ENCODE measurements at places on chromosomes 7 and 10.

DNA sequence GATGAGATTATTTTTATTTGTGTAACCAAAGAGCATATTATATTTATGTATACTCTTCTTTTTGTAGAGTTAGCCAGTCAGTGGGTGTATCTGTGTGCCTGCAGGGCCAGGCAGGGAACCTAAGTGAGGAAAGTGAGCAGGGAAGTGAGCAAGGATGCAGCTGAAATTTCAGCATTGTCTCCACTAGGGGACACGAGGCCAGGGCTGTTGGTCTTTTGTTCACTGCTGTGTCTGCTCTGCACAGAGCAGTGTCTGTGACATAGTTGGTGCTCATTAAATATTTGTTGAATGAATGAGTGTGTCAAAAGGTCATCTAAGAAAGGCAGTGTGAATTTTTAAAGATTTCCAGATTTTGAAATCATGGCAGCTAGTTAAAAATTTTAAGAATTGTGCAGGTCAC is 51.8 kb downstream of the SUGCT start:
- no peak for DNase-seq

- no peak for DNase-seq
Measured at GRCh38 chr10:80289451-80290287, at the start of gene MAT1A. TSS of gene MAT1A (minus strand) at chr10:80289658. CDS start at chr10:80289423, 235 bp downstream.

DNA sequence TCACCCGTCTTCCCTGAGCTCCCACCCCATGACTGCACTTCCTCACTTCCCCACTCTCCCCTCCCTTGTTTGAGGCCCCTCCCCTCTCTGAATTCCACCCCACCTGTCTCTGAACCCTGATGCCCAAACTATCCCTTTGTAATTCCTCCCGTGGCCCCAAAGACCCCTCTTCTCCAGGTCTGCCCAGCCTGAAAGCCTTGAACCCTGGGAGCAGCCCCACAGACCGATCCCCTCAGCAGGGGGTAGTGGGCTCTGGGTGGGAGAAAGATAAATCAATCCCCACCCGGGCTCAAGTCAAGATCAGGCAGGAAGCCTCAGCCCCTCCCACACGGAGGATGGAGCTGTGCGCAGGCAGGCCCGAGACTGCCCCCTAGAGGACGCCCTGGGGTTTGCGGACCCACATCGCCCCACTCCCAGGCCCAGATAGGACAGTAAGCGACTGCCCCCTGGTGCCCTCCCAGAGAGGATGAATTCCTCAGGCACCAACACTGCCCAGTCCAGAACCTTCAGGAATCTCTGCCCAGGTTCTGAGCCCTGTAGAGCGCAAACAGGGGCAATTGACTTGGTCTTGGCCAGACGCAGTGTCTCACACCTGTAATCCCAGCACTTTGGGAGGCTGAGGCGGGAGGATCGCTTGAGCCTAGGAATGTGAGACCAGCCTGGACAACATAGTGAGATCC is 11.7 kb downstream of the HSPB1 start:
- DNase-seq, result peak; percentile 71

DNA sequence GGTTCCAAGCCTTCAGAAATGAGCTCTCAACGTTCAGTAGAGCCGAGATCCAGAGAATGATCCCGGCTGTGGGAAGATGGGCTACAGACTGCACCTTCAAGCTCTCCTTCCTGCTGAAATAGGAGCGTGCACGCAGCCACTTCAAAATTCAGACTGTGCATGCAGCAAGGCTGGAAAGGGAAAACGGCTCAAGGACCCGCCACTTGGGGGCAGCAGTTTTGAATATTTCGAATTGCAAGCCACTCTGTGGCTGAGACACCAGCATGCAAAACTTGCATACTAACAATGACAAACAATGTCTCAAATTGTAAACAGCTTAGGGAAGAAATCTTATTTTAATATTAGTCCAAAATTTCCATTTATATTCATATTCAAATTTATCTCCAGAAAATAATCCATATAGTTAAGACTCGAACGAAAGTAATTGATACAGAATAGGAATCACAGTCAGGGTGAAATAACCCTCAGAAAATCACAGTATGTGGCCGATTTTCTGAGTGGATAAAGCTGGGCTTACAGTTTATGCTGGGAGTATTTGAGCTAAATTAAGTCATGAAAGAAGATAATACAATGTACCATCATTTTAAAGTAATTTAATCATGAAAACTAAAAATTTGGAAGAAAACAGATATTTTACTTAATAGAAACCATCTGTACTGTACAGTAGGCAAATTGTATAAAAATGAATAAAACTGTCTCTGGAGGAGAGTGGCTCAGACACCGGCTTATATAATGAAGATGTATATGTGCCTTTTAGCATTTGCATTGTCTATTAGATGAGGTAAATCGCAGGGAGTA is 137.9 kb upstream of the MKI67 start:
- DNase-seq, result no peak

GRCh38 chr10:84668186-84668763 is 339.9 kb downstream of the CCSER2 start:
- no peak for DNase-seq

DNA sequence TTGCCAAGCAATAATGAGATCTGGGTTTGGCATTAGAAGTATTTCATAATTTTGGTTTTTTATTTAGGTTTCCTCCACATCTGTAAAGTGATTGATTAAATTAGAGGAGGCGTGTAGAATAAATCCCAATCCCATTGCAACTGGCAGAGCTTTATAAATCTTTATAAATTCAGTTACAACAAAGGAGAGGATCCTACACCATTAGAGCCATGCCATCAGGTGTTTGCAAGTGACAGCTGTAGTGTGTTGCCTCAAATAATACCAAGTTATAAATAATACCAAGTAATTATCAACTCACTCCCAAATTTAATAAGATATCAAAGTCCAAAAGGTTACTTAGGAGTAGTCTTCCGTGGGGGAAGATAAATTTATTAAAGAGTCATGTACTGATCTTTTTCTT is 62.2 kb downstream of the PODXL start:
- no peak for DNase-seq

DNA sequence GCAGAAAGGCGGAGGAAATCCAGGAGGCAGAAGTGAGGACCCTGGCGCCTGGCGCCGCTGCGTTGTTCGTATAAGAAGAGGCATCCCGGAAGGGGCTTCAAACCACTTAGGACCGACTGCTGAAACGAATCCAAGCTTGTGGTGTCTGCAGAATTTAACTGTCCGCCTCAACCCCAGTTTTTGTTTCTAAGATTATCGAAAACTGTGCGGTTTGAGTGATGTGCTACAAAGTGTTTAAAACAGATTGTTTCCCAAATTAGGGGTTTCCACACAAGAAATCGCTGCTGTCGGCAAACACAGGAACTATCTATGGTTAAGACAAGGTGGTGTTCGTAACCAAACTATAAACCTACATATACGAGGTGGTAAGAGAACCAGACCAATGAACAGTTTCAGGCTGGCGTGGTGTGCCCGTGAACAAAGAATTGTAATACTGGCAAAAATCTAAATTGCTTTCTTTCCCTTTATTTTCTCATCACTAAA is 835 bp upstream of the DGKI start:
- no peak for DNase-seq

DNA sequence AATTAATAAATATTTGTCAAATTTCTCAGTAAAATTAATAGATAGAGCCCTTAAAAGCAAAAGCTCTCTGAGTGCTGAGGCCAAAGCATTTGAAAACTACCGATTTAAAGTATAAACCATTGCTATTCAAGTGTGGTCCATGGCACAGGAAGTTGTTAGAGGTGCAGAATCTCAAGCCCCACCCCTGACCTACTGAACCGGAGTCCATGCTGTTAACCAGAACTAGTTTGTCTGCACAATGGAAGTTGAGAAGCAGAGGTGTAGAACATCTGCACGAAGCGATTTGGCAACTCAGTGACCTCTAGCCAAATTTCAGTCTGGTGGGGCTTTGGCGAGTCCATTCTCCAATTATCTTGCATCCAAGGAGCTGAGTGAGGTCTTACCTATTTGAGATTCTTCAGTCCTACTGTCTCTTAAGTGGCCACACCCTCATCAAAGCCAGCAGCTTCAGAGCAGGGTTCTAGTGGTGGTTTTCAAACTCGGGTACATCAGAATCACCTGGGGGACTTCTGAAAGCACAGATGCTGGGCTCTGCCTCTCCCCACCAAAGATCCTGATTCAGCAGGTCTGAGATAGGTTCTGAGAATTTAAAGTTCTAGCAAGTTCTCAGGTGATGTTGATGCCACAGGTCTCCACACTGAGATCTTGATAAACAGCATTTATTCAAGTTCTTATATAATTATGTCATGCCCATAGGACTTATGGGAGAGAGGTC is 96.8 kb upstream of the SAMD8 start:
- DNase-seq, result no peak

DNA sequence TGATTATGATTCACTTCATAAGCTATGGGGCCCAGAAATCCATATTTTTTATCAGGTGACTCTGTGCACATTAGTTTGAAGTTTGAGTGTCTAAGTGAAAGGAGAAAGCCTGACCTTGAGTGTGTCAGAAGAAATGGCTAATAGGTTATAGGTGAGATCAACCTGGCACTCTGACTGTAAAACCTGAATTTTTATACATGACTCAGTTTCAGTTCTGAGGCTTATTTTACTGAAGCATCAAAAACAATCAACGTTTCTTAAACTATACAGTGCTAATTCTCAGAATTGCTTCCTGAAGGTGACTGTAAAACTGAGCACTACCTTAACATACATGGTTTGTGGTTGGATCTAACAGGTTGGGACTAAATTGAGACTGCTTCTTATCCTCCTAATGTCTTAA is 159.4 kb upstream of the AHR start:
- DNase-seq, result no peak

DNA sequence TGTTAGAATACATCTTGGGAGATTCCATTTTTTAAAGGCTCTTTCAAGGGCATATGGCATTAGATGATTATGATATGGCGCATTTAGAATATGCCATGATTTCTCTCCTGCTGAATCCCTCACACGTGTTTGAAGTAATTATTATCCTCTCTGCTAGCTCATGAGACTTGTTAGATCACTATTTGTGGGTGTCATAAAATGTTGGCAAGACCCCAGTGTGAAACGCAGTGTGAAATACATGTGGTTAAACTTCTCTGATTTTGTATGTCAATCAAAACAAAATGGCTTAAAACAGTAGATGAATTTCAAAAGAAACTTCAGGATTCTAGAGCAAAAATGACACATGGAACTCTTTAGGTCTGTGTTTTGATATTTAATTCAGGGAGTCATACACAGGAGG is 560.8 kb downstream of the AUTS2 start:
- no peak for DNase-seq

GRCh38 chr7:1248143-1248915 is 15.7 kb downstream of the UNCX start:
- no peak for DNase-seq

DNA sequence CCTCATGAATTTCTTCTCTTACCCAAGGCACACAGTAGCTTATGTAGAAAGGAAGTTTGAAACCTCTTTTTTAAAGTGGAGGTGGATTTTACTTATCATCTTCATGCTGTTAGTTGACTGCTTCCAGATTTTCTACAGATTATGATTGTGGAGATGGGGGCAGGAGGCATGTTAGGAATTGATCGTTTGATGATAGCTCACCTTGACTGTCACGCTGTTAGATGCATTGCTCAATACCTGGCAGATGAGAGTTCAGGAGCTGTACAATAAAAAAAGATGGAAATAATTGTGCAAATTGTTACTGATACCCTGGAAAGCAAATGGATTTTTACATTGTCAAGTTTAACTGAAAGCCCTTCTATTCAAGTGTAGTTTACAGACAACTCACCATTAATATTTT is 340.3 kb downstream of the PLXDC2 start:
- no peak for DNase-seq

DNA sequence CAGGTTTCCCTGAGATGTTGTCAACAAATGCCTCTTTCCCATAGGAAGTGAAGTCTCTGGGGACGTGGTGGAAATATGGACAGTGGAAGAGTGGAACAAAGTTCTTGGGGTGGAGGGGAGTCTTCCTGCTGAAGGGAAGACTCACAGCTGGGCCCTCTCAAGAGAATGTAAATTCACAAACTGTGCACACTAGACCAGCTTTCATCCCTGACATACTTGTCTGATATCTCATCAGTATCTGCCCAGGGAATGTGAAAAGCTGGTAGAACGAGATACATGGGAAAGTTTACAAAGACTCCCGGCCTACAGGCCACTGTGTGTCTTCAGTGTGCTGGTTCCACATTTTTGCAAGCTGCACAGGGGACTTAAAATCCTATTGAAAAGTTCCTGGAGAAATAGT is 16.7 kb upstream of the CCDC3 start:
- peak; percentile 49 for DNase-seq

GRCh38 chr10:130929422-130930325 is 381.8 kb downstream of the TCERG1L start:
- no peak for DNase-seq

DNA sequence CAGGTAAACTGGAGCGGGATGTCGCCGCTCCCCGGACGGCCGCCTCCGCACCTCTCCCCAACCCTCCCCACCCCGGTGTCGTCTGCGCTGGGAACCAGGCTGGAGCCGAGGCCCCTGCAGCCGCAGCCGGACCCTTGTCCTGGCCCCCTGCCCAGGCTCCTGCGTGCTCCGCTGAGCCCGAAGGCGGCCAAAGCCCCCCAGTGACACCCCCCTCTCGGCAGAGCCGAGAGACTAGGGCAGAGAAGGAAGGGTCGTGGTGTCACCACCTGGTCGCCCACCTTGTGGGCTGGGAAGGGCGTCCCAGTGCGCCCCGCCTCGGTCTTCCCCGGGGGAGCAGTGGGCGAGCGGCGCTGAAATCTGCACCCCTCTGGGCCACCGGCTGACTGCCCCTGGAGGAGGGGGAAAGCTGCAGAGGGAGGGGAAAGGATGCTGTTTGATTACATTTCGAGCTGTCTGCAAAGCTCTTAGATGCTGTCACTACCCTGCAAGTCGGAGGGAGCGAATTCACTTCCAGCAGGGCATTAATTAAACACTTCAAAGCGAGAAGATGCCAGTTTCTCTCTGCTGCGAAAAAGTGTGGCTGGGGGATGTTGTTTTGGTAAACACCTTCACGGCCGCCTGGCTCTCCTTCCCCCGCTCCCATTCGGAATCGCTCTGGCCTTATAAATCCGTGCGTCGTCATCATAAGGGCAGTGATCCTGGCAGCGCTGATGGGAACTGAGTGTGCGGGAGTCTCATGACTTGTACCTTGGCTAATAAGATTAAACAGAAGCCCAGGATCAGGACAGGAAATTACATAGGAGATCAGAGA is 622 bp downstream of the DYNC1I1 start:
- DNase-seq, result no peak

- DNase-seq, result no peak
Measured at GRCh38 chr10:78335691-78336401, 302.2 kb downstream of the RPS24 start.

GRCh38 chr7:155195939-155196523 is 101.6 kb upstream of the INSIG1 start:
- DNase-seq, result no peak

Data from NCI-H226 (cell line).